ENCODE measurements at places on chromosomes 4 and X.
A peak's percentile ranks its signal among the peaks of the same experiment; 100 is the strongest.

- DNase-seq: peak; percentile 32
These were observed 671.6 kb upstream of the SLIT2 start for GRCh38 chr4:19580095-19580494.

- DNase-seq: peak; percentile 22
These were observed 69.7 kb downstream of the PDGFC start for GRCh38 chr4:156901871-156902270.

GRCh38 chr4:8586246-8586645 is 6.1 kb downstream of the GPR78 start:
- DNase-seq: no peak

DNA sequence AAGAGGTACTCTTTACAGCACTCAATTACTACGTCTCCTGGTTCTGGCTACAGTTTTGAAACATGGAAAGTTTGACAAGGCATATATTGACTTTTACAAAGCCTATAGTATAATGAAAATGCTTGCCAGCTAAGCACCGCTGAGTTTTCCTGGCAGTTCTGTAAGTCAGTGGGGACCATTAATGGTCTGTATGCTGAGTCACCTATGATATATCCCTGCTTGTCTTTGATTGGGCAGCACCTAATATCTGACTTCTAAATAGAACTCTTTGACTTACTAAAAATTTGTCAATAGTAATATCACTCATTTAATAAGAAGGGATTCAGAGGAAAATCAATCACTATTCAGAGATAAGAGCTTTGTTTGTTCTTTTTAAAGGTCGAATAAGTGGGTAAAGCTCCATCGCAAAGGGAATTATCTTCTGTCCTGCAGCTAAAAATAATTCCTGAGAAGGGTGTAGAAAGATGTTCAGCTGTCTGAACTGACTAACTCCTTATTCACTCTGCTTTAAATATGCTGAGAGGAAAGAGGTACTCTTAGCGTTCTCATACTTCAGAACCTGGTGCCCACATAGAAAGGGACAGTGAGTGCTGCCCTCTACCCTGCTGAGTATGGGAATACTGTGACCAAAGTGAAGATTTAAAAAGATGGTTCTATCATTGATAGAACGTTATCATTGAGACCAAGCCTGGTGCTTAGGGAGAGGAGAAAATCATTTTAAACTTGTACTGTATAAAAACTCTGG is 959 bp downstream of the SMPX start:
- no peak for DNase-seq

DNA sequence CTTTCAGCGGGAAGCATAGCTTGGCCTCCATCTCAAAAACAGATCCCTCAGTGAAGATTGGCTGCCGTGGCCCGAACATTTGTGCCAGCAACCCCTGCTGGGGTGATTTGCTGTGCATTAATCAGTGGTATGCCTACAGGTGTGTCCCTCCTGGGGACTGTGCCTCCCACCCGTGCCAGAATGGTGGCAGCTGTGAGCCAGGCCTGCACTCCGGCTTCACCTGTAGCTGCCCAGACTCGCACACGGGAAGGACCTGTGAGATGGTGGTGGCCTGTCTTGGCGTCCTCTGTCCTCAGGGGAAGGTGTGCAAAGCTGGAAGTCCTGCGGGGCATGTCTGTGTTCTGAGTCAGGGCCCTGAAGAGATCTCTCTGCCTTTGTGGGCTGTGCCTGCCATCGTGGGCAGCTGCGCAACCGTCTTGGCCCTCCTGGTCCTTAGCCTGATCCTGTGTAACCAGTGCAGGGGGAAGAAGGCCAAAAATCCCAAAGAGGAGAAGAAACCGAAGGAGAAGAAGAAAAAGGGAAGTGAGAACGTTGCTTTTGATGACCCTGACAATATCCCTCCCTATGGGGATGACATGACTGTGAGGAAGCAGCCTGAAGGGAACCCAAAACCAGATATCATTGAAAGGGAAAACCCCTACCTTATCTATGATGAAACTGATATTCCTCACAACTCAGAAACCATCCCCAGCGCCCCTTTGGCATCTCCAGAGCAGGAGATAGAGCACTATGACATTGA is 175.4 kb downstream of the FAT4 start:
- no peak for DNase-seq

GRCh38 chrX:72475952-72476668 is 96.5 kb downstream of the HDAC8 start:
- no peak for DNase-seq

DNA sequence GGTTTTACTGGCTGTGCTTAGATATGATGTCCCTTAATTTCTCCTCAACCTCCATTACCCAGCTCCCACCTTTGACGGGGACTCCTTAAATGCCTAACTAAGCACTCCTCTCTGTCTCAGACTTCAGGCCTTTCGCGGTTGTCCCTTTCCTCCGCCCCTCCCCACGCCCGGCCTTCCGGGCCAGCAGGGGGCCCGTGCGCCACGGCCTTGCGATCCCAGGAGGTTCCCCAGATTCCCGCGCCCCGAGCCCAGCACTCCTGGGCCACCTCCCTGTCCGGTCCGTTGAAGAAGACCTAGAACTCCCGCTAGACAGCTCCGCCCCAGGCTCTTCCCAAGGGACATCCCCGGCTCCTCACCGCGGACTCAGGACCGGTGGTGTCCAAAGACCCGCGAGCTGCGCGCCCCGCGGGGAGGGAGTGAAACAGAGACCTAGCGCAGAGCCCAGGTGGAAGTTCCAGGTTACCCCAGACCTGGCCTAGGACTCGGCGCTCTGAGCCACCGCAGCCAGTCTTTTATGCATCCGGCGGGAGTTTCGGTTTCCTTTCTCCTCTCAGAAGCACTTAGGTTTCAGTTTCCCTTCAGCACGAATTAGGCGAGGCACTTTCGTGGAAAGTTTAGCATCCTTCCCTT is at the start of gene DDX60:
DDX60 (minus strand) TSS at position 487 of the 630 bp plus-strand sequence. CDS start 7,493 bp downstream, outside the sequence.
- peak; percentile 73 for DNase-seq

GRCh38 chr4:143404555-143404954 is 67.9 kb downstream of the GAB1 start:
- DNase-seq: no peak

DNA sequence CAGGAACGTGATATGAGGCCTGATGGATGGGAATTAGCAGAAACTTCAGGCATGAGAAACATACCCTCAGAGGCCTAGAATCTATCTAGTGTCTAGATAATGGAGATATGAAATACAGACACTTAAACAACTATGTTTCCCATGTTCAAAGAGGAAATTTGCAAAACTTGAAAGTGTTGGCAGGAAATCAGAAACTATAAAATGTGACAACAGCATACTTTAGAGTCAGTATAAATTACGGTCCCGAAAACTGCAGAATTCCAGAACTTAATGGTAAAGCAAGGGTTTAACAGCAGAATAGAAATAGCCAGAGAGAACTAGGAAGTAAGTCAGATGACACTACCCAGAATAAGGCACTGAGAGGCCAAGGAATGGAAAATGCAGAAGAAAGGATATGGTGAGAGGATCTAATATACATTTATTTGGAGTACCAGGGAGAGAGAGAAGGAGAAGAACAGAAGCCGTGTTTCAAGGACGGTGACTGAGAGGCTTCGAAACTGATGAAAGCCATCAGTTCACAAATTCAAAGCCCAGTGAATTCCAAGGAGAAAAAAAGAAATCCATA is 7.4 kb downstream of the HTT-AS start:
- DNase-seq: no peak

DNA sequence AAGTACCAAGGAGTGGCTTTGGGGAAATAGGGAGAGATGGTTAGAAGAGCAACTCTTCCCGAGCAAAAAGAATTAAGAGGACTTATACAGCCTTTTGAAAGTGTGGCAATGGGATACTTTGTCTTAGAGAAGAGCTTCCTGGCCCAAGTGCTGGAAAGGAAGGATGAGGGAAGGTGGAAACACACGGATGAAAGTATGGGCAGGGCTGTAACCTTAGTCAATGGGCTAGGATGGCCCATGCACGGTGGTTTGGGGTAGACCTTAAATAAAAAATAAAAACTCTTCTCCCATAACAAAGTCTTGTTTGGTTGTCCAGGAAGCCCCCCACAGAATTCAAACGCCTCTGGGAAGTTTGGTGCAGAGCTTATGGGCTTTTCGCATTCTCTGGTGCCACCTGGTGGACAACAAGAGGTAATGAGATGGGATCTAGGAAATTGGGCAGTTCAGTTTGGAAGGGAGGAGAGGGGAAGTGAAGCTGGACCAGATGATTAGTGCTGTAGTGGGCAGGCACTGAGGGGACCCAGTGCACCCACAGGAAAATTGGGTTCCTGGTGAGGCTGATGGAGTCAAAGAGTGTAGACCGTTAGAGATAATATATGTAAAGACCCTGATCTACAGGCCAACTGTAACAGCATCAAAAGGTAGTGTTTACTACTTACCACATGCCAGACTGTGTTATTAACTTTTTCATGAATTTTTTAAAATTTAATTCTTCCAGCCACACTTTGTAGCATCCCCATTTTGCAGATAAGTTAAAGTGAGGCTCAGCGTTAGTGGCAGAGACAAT is 13.8 kb upstream of the ENOX2 start:
- peak; percentile 54 for DNase-seq
